ENCODE measurements at places on chromosomes 11 and 22. TPM values are rescaled to one million over a fixed set of nuclear protein-coding genes. Genes with fewer than 3 reads are reported as not detected.
A peak's percentile ranks its signal among the peaks of the same experiment; 100 is the strongest.

- no peak overlapping the region for H3K27ac ChIP-seq
- peaks cover 20% of the 10 kb centered on the region for H3K27me3 ChIP-seq
- no peaks in the 10 kb centered on the region for H3K36me3 ChIP-seq
- H3K4me3 ChIP-seq = no peak overlapping the region
- H3K4me1 ChIP-seq = no peaks in the 10 kb centered on the region
These were observed 859.3 kb downstream of the BRD1 start for GRCh38 chr22:48968201-48968959.

- H3K27me3 ChIP-seq = no peaks in the 10 kb centered on the region
- H3K4me1 ChIP-seq = no peaks in the 10 kb centered on the region
- no peak for DNase-seq
- H3K36me3 ChIP-seq = no peaks in the 10 kb centered on the region
- H3K4me3 ChIP-seq = peak overlapping the region; percentile 84
These were observed 3.1 kb downstream of the CPT1A start for GRCh38 chr11:68838572-68838964.

GRCh38 chr11:61069427-61069826, 32.9 kb upstream of the CD5 start:
- H3K36me3 ChIP-seq = no peaks in the 10 kb centered on the region
- H3K4me1 ChIP-seq = no peaks in the 10 kb centered on the region
- H3K4me3 ChIP-seq = no peak overlapping the region
- no peak for DNase-seq

GRCh38 chr11:129248618-129249017, 56.5 kb upstream of the ARHGAP32 start:
- H3K36me3 ChIP-seq = no peaks in the 10 kb centered on the region
- no peaks in the 10 kb centered on the region for H3K4me1 ChIP-seq
- H3K4me3 ChIP-seq = no peak overlapping the region
- DNase-seq = no peak
- no peaks in the 10 kb centered on the region for H3K27me3 ChIP-seq
- H3K27ac ChIP-seq = no peak overlapping the region

- no peak overlapping the region for H3K4me3 ChIP-seq
- H3K27ac ChIP-seq = peak overlapping the region; percentile 89
- no peaks in the 10 kb centered on the region for H3K27me3 ChIP-seq
- no peaks in the 10 kb centered on the region for H3K36me3 ChIP-seq
- H3K4me1 ChIP-seq = peaks cover 10% of the 10 kb centered on the region
These were observed 21.8 kb upstream of the CDC42EP2 start for GRCh38 chr11:65292890-65293289.

DNA sequence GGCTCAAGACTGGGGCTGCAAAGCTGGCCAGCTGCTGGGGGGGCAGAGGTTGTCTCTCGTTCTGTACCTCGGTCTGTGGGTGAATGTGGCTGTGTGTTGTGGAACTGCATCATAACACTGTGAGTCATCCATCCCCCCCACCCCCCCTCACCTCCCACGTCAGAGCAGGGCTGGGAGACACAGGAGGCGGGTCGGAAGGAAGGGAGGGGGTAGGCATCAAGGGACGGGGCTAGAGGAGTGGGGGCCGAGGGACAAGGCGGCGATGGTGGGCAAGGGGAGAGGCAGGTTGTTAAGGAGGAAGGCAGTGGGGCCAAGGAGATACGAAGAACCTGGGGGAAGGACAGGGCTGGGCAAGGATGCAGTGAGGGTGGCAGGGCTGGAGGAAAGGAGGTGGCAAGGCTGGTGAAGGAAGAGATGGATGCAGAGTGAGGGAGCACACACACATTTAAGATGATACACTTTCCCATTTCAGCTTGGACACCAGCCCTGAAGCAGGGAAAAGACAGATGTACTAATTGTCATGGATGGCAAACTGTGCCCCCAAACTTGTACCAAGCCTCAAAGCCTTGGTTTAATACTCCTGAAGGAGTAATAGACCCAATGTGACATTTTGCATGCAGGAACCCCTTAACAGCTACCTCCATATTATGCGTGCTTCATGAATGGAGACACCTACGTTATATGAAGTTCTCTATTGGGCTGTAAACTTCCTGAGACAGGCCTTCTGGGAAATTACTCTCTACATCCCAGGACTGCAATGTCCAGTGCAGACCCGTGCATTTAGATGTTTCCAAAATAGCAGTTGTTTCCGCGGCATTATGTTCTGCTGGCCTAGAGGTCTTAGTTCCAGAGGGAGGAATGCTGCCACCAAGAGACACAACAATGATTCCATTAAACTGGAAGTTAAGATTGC, at the start of gene YPEL4:
YPEL4 (minus strand) TSS at position 87 of the 913 bp plus-strand sequence. CDS start 2,805 bp downstream, outside the sequence.
- peak within 1 kb of the TSS; percentile 65 for H3K27ac ChIP-seq
- H3K4me3 ChIP-seq = peak within 1 kb of the TSS; percentile 46

DNA sequence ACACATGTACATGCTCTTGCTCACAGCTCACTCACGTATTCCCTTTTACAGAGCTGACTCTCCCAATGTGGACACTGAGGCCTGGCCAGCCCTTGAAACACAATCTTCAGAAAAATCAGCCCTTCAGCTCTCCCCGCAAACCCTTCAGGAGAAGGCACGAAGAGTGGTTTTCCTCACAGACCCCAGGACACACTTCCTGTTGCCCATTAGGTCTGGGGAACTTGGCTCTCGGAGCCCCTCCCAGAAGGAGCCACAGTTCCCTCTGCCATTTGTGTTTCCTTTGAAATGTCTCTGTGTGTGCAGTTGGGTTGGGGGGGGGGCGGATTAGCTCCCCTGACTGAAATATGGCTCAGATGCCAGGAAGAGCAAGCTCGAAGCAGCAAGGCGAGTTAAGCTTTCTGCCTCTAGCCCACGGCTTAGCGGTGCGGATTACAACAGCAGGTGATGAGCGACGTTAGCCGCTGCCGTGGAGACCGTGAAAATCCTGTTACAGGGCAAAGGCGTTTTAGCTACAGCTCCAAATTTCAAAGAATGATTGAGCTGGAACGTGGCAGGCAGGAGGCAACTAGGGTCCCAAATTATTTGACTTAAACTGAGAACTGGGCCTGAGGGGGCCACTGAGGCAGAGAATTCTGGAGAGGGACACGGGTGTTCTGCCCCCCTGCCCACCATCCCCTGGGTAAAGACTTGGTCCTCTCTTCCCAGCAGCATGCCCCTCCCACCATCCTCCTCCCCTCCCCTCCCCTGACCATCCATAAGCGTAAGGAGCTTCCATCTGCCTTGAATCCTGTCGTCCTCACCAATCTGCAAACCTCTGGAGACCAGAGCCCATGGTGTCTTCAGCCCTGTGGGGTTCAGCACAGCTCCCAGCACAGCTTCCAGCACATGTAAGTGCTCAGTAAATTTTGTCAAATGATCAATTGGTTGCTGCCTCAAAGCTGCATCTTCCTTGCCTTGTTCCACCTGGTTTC, 598.6 kb downstream of the BUD13 start:
- no peaks in the 10 kb centered on the region for H3K36me3 ChIP-seq
- H3K27me3 ChIP-seq = no peaks in the 10 kb centered on the region
- H3K4me3 ChIP-seq = no peak overlapping the region
- H3K27ac ChIP-seq = no peak overlapping the region
- H3K4me1 ChIP-seq = no peaks in the 10 kb centered on the region
- DNase-seq = no peak

Gene BLID
- total RNA-seq = 2.4 TPM

GRCh38 chr11:131465746-131466145, 95.3 kb downstream of the NTM start:
- H3K36me3 ChIP-seq = no peaks in the 10 kb centered on the region
- H3K27me3 ChIP-seq = peaks cover 22% of the 10 kb centered on the region
- DNase-seq = no peak

DNA sequence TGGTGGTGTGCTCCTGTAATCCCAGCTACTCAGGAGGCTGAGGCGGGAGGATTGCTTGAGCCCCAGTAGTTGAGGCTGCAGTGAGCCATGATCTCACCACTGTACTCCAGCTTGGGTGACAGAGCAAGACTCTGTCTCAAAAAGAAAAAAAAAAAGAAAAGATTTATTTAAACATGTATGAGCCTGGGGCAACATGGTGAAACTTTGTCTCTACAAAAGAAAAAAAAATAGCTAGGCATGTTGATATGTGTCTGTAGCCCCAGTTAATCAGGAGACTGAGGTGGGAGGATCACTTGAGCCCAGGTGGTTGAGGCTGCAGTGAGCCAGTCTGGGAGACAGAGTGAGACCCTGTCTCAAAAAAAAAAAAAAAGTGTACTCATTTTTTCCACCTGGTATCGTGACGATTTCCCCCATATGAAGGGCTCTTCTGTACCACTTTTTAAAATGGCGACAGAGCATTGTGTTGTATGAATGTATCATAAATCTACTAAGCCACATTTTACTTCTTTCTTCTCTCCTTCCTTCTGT, 16.4 kb upstream of the KCTD14 start:
- no peak for DNase-seq
- H3K27ac ChIP-seq = peak overlapping the region; percentile 70
- H3K36me3 ChIP-seq = no peaks in the 10 kb centered on the region

Gene CCDC116
- 0.15 TPM for total RNA-seq

DNA sequence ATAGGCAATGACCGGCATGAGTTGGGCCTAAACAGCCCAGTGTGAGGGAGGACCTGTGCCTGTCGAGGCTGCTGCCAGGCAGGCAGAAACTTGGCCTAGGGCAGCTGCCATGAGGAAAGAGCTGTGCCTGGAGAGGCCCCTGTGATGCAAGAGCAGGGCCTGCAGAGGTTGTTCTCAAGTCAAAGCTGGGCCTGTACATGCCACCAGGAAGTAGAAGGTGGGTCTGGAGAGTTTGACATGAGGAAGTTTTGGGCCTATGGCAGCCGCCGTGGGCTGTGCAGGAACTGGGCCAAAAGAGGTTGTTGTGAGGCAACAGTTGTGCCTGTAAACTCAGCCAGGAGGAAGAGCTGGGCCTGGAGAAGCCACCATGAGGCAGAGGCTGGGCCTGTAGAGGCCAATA, 43.2 kb downstream of the OR4C45 start:
- H3K27me3 ChIP-seq = no peaks in the 10 kb centered on the region
- H3K4me1 ChIP-seq = no peaks in the 10 kb centered on the region
- DNase-seq = no peak
- H3K4me3 ChIP-seq = no peak overlapping the region
- H3K27ac ChIP-seq = no peak overlapping the region

Gene DMC1
- total RNA-seq = 1.6 TPM

Gene PMM1
- total RNA-seq = 48.5 TPM

DNA sequence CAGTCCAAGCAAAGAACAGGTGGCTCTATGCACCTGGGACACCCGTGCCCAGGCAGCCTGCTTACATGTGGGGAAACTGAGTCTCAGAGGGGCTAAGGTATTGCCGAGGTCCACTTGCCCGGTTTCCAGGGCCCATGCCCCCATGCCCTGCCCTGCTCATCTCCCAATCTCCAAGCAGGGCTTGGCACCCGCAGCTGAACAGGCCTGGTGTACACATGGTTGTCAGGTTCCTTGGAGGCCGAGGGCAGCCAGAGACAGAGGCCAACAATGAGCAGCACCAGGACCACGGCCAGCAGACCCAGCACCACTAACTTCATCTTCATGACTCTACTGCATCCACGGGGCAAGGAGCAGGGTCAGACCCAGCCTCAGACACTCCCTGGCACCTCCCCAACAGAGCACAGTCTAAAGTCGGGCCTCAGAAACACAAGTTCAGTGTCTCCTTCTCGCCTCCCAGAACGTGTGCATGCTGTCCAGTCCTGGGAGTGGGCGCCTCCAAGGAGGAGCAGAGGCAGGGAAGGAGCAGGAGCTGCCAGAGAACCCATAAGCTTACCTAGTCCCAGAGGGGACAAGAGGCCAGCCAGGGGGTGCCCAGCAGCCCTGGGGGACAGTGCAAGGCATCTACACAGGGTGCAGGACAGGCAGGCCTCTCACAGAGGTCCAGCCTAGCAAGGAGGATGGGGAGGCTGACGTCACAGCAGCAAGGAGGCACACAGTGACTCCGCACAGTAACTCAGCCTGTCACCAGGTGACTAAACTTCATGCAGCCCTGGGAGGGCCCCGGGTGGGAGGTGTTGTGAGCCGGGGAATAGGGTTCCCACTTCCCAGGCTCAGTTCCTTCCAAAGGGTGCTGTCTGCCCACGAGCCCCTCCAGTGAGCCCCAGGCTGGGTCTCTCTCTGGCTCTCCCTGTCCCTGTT, 20.2 kb upstream of the RGL4 start:
- H3K36me3 ChIP-seq = no peaks in the 10 kb centered on the region
- no peaks in the 10 kb centered on the region for H3K4me1 ChIP-seq
- H3K4me3 ChIP-seq = no peak overlapping the region
- no peak for DNase-seq

DNA sequence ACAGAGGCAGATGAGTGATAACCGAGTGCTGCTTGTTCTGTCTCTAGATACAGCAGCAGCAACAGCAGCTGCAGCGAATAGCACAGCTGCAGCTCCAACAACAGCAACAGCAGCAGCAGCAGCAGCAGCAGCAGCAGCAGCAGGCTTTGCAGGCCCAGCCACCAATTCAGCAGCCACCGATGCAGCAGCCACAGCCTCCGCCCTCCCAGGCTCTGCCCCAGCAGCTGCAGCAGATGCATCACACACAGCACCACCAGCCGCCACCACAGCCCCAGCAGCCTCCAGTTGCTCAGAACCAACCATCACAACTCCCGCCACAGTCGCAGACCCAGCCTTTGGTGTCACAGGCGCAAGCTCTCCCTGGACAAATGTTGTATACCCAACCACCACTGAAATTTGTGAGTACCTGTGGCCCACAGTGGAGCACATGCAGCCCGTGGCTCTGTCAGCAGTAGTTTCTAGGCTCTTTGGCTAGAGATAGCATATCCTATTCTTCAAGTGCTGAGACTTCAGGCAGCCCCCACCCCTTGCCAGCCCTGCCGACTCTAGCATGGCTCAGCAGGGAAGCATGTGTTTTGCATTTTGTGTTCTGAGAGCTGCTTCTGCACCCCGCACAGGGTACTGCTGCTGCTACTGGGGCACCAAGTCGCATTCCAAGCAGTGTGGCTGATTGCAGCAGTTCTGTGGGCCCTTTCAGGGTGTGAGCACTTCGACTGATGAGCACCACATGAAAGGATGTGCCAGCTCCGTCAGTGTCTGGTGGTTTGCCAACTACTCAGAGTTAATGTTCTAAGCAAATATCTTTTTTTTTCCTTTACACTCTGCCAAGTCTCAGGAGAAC, 59.2 kb downstream of the MED15 start:
- DNase-seq = peak; percentile 47
- peaks cover 8% of the 10 kb centered on the region for H3K4me1 ChIP-seq
- H3K36me3 ChIP-seq = no peaks in the 10 kb centered on the region
- H3K27me3 ChIP-seq = no peaks in the 10 kb centered on the region
- H3K27ac ChIP-seq = peak overlapping the region; percentile 49
- no peak overlapping the region for H3K4me3 ChIP-seq

Gene DDTL
- 1.0 TPM for total RNA-seq

DNA sequence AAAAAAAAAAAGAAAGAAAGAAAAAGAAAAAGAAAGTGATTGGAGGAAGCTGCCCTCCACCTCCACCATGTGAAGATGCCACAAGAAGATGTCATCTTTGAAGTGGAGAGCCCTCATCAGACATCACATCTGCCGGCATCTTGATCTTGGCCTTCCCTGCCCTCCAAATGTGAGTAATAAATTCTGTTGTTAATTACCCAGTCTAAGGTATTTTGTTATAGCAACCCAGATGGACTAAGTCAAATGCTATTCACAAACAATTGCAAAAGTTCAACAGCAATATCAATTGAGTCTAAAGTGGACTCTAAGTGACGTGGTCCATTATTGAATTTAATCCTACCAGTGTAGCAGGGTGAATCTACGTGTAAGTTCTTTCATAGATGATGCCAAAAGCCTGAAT, 55.9 kb upstream of the NUP160 start:
- no peaks in the 10 kb centered on the region for H3K4me1 ChIP-seq
- no peak for DNase-seq
- no peaks in the 10 kb centered on the region for H3K36me3 ChIP-seq
